ENCODE measurements at places on chromosomes 5 and 9.
A peak's percentile ranks its signal among the peaks of the same experiment; 100 is the strongest.

DNA sequence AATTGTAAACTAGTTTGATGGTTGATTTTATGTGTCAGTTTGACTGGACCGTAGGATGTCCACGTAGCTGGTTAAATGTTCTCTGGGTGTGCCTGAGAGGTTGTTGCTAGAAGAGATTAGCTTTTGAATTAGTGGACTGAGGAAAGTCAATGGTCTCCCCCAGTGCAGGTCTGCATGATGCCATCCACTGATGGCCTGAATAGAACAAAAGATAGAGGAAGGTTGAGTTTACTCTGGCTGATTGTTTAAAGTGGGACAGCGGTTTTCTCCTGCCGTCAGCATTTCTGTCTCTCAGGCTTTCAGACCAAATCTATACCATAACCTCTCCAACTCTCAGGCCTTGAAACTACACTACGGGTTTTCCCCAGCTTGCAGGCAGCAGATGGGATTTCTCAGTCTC is 899.2 kb upstream of the WWC1 start:
- no peak for DNase-seq

- no peak for DNase-seq
Measured at GRCh38 chr5:54159153-54159892, 151.1 kb downstream of the ARL15 start.

DNA sequence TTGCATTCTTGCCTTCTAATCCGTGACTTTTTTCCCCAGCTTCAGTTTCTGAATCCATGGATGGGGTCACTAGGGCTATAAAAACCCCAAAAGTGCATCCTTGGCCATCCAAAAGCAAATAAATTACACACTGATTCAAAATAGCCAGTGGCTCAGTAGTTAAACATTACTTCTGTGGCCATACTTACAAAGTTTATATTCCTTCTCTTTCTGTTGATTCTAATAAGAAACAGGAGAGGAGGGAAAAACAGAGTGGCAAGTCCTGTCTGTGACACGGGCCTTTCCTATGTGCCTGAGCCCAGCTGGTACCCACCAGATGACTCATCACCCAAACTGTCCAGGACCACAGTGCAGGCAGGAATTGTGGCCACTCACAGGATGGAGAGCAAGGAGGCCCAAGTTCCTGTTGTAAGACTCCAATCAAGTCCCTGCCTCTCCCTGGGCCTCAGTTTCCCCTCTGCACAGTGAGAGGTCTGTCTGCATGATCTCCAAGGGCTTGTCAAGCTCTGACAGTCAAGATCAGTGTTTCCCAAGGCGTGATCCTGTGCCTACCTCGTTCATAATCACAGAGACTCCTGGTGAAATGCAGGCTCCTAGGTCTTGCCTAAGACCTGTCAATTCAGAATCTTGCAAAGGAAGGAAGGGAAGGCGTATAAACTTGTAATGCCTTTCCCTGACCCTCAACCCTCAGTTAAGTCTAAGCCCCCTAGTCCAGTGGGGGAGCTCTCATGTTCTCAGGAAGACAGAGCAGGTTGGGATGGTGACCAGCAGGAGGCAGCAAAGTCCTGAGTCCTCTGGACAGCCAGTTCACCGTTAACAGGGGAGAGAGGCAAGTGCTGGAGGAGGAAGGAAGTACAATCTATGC is 29.5 kb downstream of the TNIP1 start:
- DNase-seq: peak; percentile 33

DNA sequence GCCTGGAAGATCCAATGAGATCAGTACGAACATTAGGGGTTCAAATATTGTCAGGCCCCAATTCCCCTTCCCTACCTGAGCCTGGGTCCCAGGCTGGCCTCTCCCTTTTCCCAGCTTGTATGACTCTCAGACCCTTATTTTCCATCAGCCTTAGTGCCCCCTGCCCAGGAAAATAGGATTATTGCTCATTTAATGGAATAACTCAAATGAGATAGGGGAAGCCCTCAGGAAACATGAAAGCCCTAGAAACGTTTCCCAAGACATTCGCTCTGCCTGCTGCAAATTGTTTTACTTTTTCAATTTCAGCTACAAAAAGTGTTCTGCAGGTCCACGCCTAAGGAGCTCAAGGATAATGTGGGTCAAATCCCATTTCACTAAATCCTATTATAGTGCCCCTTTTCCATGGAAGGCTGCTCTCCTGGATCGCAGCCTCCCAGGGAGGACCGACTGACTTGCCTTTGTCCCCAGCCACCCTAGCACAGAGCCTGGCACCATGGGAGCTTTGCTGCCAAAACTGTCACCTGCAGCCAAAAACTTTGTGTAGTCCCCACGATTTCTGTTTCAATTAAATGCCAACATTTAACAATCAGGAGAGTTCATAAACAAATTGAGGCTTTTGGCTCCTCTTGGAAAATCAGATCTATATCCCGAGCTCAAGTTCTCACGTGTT is 46.9 kb downstream of the THOC3 start:
- no peak for DNase-seq

DNA sequence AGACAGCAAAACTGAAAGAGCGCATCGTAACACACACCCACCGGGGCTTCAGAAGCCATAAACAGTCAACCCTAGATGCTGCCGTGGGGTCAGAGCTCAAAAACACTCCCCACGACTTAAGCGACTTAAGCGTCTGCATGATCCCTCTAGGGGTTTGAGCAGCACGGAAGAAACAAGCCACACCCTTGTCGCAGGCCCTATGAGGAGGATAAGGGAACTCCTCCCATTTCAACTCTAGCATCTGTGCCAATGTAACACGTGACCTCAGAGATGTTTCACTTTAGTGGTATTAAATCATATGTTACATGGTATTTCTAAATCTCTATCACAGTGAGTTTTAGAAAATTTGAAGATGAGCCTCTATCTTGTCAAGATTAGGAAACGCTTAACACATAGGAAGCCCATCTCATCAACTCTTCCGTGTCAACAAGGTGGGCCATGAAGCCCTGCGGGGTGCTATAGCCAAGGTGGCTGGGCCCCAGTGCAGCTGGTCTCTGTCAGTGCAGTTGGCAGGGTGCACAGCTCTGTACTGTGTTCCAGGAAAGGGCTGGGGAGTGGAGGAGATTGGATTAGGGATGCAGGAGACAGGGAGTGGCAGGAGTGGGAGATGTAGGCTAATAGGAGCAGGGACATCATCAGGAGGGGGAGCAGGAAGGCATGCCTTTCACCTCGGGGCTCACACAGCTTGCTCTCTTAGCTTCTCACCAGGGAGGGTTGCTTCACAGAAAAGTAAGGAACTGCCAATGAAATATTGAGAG is 33.1 kb downstream of the ZCCHC9 start:
- DNase-seq: no peak

DNA sequence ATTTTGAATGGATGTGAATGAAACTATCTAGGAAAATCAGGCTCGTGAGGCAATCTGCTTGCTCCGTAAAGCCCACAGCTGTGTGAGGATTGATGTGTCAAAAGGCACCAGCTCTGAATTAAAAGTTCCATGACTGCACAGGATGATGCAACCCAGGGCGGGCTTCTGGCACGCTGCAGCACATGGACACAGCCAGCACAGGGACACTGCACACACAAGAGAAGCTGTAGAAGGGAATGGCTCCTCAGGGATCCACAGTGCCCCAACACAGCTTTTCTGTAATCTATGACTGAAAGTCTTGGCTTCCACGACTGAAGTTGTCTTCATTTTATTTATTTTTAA is 151.0 kb downstream of the GCNT1 start:
- peak; percentile 42 for DNase-seq

DNA sequence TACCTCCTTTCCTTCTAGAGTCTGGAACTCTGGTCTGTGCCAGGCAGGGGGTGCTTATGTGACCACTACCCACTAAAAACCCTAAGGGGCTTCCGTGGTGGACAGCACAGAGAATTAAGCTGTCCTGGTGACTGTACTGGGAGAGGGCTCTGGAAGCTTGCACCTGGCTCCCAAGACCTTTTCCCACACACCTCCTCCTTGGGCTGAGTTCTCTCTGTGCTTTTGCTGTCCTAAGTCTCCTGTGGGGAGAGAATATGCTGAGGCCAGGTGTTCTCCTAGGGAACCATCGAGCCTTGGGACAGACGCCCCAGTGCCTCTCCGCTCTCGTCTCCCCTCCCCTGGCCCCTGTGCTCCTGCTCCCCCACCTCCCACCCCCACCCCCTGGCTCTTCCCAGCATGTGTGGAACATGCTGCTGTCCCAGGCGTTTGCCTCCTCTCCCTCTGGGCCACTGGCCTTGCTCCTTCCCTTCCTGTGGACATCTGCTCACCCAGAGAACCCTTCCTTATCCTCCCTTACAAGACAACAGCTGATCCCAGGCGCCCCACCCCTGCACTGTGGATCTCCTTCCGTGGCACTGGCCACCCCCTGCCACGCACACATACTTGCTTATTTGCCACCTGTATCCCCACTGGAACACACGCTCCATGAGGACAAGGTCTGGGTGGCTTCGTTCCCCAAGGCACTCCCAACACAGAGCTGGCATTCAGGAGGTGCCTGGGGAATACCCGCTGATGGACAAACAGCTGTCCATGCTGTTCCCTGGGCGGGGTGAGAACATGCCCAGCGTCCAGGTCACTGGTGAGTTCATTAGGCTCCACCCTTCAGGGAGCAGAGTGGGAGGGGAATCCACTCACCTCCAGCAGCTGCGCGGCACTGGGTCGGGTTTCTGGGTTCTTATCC is 83.0 kb downstream of the STK10 start:
- DNase-seq: no peak

DNA sequence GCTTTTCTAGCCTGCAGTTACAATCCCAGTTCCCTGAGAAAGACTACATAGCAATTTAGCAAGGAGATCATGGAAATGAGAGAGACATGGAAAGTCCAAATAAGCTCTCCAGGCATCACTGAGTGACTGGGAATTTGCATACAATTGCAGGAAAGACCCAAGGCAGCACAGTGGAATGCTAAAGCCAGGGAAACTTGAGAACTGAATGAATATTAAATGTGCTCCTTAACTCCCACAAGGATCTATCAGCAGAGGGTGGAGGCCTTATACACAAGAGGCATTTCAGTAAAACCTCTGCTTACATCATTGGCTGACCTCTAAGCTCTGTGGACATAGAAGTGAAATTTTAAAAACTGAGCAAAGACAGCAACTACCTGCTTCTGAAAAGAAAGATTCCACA is 355.6 kb upstream of the DAB2 start:
- DNase-seq: no peak

DNA sequence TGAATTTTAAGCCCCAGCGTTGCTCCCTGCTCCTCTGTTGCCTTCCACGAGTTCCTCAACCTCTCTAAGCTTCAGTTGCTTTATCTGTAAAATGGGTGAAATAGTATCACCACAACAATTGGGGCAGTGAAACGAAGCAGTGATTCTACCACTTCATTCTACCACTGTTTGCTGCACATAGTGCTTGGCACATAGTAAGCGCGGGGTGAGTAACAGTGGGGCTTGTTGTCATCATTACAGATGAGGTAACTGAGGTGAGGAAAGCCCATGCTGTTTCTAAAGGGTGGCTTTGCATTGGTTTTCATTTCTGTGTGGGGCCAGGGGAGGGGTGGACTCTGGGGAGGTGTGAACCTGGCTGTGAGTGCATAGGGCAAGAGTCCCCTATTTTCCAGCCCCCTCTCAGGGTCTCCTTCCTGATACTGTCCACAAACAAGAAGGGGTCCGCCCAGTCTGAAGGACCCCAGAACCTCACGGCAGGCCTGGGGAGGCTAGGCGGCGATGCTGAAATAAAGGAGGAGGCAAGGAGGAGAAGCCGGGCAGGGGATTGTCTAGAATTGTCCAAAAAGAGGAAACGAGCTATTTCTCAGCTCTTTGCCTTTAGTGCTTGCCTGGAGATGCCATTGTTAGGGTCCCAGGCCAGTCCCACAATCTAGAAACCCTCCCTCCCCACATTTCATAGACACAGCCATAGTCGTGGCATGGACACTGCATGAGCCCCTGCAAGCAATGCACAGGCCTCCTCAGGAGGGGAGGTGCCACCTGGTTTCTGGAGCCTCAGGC is 65.6 kb downstream of the IL6ST start:
- no peak for DNase-seq

DNA sequence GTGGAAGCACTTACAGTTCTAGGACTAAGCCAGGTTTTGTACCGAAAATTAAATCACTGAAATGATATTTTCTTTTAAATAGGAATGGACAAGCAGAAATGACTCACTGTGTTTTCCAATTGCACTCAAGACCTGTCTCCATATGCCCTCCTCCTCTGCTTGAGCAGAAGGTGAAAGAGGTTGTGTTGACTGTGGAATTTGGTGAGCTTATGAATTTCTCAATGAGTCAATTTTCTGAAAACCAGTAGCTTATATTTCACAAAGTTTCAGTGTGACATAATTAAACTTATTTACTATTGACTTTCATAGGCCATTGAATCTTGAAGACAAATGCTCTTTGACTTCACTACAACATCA is 249.9 kb downstream of the NPR3 start:
- no peak for DNase-seq

DNA sequence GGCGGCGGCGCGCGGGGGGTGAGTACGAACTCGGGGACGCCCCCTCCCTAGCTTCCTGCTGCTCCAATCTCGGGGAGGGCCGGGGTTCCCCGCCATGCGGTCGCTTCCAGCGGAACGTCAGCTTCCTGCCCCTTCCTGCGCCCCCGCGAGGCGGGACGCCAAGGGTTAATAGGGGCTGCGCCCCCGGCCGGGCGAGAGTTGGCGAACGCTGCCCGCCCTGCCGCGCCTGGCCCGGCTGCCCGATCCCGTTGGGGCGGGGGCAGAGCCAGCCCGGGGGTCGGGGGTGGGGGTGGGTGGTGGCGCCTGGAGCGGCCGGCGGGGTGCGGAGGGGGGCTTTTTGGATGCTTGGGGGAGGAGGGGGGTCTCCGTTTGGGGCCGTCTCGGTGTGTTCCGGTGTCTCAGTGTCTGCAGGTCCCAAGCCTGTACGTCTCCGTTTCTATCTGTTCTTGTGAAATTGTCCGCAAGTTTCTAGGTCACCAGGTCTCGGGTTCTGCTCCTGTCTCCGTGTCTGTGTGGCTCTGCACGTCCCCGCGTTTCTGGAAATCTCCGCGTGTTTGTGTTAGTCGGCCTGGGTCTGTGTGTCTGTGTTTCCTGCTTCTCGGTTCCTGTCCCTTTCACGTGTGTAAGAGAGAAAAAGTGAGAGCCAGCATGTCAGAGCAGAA is 789 bp downstream of the COL27A1 start:
- DNase-seq: no peak

DNA sequence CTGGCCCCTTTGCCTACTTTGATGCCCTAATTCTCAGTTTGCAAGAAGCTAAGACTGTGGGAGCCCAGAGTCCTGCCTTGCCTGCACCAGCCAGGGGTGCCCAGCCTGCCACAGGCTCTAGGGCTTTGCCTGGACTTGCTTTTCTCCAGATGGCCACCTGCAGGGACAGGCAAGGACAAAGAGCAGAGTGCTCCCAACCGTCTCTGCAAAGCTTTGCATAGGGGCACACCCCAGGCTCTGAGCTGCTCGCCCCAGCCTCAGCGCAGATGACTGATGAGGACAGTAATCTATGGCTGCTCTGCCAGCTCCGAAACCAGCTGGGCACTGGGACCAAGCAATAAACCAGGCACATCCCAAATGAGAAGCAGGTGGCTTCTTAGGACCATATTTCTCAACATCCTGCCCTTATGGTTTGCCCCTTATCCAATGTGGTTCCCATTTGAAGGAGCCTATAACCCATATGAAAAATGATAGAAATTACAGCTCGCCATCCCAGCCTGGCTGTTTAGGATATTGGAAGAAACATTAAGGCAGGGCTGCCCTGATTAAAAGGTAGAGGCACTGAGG is 25.4 kb upstream of the TCF7 start:
- DNase-seq: no peak

Measured in AG09309 (cell line).